ENCODE measurements at places on chromosomes 16 and 17.

GRCh38 chr17:11302401-11303186, 61.6 kb downstream of the SHISA6 start:
- H3K36me3 ChIP-seq = no peaks in the 10 kb centered on the region
- no peaks in the 10 kb centered on the region for H3K27me3 ChIP-seq
- H3K27ac ChIP-seq = no peak overlapping the region
- H3K4me1 ChIP-seq = no peaks in the 10 kb centered on the region
- no peak overlapping the region for H3K4me3 ChIP-seq

DNA sequence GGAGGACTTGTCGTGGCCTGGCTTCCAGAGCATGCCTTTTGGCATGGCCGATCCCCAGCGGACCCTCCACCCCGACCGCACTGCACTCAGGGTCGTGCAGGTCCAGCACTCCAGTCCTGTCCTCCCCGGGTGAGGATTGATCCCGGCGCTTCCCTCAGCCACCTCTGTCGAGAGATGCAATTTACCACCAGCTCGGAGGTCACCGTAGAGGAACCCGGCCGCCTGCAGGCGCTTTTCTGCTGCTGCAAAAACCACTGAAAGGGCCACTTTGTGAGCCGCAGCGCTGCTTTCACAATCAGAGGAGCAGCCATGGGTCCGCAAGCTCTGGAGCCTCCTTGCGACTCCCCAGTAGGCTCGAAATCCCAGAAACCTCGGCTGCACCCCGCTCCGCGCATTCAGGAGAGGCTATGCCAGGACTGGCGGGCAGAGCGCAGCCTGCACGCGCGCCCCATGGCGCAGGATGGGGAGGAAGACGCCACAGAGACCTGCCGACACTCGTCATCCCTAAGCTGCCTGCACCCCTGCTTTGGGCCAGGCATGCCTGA, 134.2 kb downstream of the HS3ST2 start:
- no peak overlapping the region for H3K27ac ChIP-seq
- H3K36me3 ChIP-seq = no peaks in the 10 kb centered on the region
- no peaks in the 10 kb centered on the region for H3K4me1 ChIP-seq
- peaks cover 2% of the 10 kb centered on the region for H3K27me3 ChIP-seq
- DNase-seq = no peak
- H3K4me3 ChIP-seq = no peak overlapping the region

DNA sequence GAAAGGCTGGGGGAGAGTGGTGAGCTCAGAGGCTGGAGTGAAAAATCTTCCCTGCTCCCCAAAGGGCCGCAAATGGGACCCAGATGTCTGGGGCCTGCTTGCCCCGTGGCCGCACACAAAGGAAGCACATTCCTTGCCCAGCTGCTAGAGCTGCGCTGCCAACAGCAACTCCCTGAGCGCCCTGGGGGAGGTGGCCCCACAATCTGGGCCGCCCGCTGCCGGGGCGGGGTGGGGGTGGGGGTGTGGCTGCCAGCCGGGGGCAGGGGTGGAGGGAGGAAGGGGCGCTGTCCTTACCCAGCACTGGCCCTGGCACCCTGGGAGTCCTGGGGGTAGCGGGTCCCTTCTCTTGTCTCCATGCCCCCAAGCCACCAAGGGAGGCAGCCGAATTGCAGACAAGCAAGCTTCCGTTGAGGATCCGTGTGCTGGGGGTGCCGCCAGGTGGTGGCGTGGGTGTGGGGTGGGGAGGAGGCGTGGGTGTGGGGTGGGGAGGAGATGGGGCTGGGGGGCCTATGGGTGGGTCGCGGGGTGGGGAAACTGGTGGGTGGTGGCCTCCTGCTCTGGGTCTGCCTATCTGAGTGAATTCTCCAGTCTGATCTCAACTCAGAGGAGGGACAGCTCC, 48.4 kb upstream of the PABPN1L start:
- H3K4me1 ChIP-seq = no peaks in the 10 kb centered on the region
- H3K27ac ChIP-seq = no peak overlapping the region
- H3K36me3 ChIP-seq = no peaks in the 10 kb centered on the region
- DNase-seq = no peak
- H3K27me3 ChIP-seq = no peaks in the 10 kb centered on the region
- no peak overlapping the region for H3K4me3 ChIP-seq

DNA sequence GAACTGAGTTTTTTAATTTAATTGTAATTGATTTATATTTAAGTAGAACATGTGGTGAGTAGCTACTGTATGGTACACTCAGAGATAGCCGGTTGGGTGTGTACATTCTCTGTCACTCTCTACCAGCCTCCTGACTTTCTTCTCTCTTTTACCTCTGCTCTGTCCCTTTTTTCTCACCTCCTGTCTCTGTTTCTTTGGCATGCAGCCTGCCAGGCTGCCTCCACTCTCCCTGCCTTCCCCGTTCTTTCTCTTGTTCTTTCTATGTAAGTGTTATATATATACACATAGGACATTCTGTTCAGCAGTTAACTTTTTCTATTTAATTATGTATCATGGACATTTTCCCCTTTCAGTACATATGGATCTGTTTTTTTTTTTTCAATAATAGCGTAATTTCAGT, 50.8 kb downstream of the MRTFB start:
- no peaks in the 10 kb centered on the region for H3K27me3 ChIP-seq
- no peaks in the 10 kb centered on the region for H3K36me3 ChIP-seq
- DNase-seq = no peak
- no peak overlapping the region for H3K4me3 ChIP-seq

DNA sequence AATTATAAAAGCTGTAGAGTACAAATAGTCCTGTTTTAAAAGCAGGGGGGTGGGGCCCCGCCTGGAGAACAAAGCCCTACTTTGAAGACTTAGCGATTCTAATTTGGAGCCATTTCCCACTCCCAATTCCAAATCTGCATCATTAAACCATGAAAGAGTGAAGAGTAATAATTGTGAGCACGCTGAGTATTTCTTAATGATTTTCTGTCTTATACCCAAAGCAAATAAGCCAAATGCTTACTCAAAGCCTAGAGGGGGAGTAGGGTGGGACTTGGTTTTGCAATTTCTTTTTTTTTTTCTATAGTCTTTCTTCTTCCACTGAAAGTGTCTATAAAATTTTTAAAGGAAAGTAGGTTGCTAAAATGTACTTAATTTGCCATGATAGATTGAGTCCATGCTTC, 470.1 kb downstream of the TOX3 start:
- no peak for DNase-seq
- H3K27ac ChIP-seq = no peak overlapping the region
- H3K4me3 ChIP-seq = no peak overlapping the region
- H3K27me3 ChIP-seq = no peaks in the 10 kb centered on the region
- no peaks in the 10 kb centered on the region for H3K36me3 ChIP-seq
- H3K4me1 ChIP-seq = no peaks in the 10 kb centered on the region

- no peak overlapping the region for H3K27ac ChIP-seq
- DNase-seq = no peak
- H3K27me3 ChIP-seq = no peaks in the 10 kb centered on the region
- no peaks in the 10 kb centered on the region for H3K36me3 ChIP-seq
- no peaks in the 10 kb centered on the region for H3K4me1 ChIP-seq
Measured at GRCh38 chr17:16470265-16470664, 21.7 kb downstream of the LRRC75A start.

- no peaks in the 10 kb centered on the region for H3K27me3 ChIP-seq
- DNase-seq = no peak
- H3K4me1 ChIP-seq = no peaks in the 10 kb centered on the region
- H3K27ac ChIP-seq = no peak overlapping the region
Measured at GRCh38 chr16:85201574-85201973, 89.3 kb upstream of the CIBAR2 start.

GRCh38 chr16:67647111-67647651, 2.2 kb downstream of the CARMIL2 start:
- no peak overlapping the region for H3K27ac ChIP-seq
- H3K4me3 ChIP-seq = no peak overlapping the region

All from GM12878 (cell line).